ENCODE measurements at places on chromosomes 3 and 15.

DNA sequence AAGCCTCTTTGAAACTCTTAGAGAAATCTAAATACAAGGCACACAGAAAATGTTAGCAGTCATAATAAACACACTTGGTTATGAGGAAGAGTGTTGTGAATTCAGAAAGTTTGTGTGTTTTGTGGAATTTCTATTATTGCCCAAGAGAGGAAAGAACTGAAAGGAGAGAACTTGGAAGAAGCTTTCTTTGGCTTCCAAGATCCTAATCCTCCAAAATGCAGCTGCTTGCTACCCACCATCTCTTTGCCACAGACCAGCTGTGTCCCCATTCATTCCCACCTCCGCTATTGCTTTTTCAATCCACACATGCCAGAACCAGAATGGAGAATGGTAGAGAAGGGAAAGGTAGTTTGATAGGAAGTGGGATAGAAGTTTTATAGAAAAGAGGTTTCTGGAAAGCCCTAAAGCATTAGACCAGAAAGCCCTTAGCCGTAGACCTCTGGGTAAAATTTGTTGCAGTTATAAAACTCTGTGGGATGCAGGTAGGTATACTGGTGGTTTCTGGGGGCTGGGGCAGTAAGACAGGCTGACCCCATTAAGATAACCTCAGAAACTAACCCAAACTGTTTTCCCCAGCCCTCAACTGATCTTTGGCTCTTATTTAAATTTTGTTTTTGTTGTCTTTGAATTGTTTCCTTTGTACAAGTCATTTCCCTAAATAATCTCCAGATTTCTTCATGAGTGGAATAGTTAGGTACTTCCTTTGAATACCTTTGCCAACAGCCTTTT is 108.5 kb downstream of the FILIP1L start:
- no peak for DNase-seq

- DNase-seq, result no peak
Observed at GRCh38 chr3:59006634-59007517, 42.9 kb downstream of the CFAP20DC start.

- no peak for DNase-seq
Observed at GRCh38 chr15:89244574-89244903, 760 bp downstream of the FANCI start.

DNA sequence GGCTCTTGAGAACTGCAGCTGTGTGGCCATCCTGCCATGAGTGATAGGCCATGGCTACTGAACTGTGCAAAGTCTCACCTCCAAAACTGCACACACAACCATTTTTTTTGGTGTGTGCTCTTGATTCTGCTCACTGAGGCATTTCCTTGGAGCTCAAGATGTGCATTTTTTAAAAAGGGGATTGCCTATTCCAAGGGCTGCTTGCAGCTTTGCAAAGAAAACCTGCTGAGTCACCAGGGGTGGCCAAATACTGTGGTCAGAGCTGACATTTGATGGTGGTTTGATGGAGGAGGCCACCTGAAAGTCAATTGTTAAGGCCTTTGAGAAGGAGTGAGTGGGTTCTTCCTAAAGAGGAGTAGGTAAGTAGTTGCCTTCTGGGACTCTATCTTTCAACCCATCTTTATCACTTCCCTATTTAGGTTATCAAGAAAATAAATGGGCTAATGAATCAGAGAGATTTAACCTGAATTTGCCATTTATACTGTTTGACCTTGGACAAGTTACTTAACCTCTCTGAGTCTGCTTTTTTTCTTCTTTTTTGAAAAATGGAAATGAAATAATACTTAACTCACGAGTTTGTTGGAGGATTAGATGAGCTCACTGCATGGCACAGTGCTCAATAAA is 87.9 kb downstream of the CHST2 start:
- DNase-seq, result no peak

- no peak for DNase-seq
Observed at GRCh38 chr3:14775563-14775962, 43.2 kb upstream of the FGD5 start.

DNA sequence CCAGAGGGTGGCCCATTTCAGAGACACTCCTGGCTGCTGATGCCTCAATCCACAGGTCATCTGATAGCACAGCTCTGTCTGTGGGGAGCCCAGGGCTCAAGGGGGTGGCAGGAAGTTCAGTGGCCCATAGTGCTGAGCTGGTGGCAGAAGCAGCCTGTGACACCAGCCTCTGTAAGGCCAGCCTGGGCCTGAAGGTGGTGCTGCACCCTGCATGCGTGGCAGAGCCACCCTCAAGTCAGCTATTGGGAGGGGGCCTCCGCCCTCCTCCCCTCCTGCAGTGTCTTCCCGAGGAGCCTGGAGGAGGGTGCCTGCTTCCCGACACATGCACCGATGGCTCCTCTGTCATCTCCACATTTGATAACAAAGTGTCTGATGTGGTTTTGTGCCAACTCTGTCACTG is 3.0 kb downstream of the PLA1A start:
- no peak for DNase-seq

- peak; percentile 56 for DNase-seq
Observed at GRCh38 chr3:16319307-16319706, 54.3 kb downstream of the OXNAD1 start.

DNA sequence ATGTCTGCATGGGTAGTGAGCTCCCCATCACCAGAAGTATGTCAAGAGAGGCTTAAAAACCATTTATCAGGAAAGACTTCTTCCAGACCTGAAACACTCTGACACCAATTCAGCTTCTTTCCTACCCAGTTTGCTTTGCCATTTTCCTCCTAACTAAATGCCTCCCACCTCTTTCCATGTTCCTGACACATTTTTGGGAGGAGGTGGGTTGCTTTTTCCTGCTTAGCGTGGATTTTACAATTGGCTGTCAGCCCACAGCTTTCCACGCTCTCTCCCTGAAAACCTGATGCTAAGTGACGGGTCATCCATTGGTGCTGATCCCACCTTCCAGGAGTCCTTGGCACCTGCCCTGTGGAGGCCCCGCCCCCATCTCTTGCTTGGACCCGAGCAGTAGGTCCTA is 264.9 kb upstream of the ST8SIA2 start:
- DNase-seq, result no peak

DNA sequence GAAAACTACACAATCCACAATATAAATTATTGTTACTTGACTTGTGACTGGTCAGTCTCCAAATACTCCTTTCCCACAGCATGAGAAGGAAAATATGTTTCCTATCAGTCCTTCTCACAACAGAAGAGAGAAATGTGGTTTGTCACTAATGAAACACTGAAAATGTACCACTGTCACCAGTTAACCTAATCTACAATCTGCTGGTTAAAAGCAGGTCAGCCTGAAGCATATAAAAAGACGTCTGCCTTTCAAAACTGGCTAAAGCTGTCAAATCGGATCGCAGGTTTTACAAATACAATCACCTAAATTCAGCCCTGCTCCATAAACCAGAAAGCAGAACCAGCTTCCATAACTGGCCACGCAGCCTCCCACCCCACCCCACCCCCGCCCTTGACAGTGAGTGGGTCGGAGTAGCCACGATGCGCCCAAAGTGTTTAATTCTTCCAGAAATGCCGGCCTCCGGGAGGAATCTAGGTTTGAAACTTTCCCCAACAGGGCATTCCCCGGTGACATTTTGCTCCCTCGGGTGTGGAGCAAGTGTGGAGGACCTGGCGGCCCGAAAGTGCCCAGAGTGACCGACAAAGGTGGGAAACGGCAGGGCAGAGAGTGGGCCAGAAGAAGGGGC is 682 bp downstream of the ETFA start:
- no peak for DNase-seq

GRCh38 chr15:65434201-65434600 is 11.5 kb upstream of the IGDCC4 start:
- DNase-seq, result no peak

GRCh38 chr15:51718746-51719145 is 18.7 kb downstream of the LYSMD2 start:
- no peak for DNase-seq

DNA sequence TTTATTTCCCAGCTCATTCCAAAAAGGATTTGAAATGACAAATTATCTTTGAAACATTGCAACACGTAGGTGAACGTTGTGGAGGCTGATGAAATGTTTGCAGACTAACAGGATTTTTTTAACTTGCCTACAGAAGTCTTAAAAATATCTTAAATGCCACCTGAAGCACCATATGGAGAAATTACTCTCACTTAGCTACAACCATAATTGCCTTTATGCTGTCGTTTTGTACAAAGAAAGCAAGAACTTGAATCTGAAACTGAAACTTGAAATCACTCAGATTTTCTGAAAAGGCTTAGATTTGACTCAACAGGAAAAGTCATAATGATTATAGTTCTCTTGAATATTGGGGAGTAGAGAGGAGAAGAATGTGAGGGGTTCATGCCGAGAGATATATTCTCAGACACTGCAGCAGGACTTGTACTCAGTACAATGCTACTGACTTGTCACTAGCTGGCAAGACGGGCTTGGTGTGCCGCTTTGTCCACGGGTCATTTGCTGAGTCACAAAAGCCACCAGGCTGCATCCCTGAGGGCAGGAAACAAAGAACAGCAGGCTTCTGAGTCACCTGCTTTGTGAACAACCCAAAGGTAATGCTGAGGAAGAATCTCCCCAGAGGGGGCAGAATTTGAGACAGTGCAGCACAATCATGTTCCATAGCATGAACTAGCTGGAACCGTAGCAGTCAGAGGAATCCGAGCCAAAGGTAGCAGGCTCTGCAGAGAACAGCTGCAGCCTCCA is 7.1 kb upstream of the FMN1 start:
- peak; percentile 4 for DNase-seq

- no peak for DNase-seq
Observed at GRCh38 chr3:142968319-142969025, 5.0 kb upstream of the PAQR9 start.

DNA sequence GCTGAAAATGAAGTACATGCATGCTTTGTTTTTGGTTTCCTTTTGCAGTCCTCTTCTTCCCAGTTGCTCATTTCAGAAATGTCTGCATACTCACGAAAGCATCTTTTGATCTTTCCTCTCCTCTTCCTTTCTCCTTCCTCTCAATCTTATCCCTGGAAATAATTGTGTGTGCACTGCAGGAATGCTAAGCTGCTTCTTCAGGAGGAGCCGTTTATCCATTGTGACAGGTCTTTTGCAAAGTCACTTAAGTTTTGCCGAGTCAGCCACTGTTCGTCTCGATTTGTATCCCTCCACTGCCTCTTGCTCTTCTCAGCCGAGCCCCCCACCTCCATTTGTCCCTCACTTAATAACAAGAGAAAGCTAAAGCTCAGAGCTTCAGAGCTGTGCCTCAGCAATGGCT is 597.6 kb downstream of the AGBL1 start:
- DNase-seq, result no peak

GRCh38 chr3:15121936-15122335 is 23.0 kb upstream of the RBSN start:
- DNase-seq, result no peak

DNA sequence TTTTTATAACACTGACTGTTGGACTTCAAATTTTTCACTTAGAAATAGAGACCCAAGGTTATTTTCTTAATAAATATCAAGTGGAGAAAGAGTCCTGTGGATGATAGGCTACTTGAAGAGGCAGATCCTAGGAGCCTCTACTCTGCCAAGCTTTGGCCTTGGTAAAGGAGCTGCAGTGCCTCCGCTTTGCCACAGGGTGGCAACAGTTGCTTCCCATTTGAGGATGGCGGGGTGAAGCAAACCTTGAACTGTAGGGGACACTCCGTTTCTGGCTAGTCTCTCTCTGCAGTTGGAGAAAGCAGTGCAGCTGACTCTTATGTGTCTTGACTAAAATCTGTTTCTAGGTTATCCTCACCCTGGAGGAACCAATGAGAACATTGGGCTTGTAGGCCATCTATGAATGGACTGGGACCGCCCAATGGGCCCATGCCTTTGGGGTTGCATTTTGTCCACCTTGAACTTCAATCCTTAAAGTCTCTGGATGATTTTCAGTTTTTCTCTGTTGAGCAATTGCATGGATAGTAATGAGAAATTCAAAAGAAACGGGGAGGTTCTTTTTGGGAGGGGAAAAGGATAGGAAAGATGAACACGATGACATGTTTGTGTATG is 9.8 kb downstream of the SCG5 start:
- no peak for DNase-seq

DNA sequence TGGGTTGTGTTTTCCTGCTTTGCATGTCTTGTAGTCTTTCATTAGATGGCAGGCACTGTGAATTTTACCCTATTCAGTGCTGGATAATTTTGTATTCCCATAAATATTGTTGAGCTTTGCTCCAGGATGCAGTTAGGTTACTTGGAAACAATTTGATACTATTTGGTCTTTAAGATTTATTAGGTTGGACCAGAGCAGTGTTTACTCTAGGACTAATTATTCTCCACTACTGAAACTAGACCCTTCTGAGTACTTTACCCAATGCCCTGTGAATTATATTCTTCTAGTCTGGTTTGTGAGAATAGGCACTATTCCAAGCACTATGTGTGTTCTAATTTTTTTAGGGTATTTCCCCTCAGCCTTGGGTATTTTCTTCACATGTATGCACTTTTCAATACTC is 37.8 kb upstream of the TASOR start:
- no peak for DNase-seq

GRCh38 chr3:187997490-187997889 is 156.5 kb upstream of the LPP start:
- no peak for DNase-seq

GRCh38 chr3:149058602-149059001 is 27.7 kb downstream of the HLTF start:
- no peak for DNase-seq

DNA sequence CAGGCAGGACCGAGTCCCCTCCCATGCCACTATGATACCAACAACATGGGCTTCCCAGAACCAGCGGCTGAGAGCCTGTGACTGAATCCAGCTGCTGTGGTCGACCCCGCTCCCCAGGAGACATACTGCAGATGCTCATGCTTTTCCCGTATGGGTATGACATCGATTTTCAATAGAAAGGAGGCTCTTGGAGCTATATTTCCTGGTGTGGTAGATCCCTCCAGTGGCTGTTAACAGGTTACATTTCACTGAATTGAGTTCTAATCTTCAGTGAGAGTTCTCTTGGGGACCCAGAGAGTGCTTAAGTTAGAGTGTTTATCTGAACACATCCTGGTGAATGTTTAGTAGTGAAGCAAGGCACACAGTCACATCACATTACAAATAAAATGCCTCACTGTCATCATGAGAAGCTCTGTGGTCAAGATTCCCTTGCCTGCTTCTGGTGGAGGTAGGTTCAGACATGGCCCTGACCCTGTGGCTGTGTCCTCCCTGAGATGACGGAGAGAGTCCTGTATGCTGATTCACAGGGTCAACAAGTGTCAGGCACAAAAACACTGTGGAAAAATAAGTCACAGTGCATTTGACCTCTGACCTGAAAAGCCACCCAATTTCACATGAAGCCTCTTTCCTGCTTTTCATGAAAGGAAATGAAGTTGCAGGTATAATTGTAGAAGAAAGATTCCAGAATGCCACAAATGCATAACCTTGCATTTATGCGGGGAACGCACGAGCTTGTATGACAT is 110.9 kb downstream of the GABRG3 start:
- no peak for DNase-seq

- DNase-seq, result no peak
Observed at GRCh38 chr3:36135863-36136262, 244.4 kb upstream of the STAC start.

GRCh38 chr3:12773030-12773709 is 14.1 kb upstream of the TMEM40 start:
- no peak for DNase-seq

Measured in activated naive CD4-positive, alpha-beta T cell (primary cell).